ENCODE measurements at places on chromosomes 3 and 15. TPM values are rescaled to one million over a fixed set of nuclear protein-coding genes. Genes with fewer than 3 reads are reported as not detected.

Gene CCNB2
- 1.2 TPM for total RNA-seq

Gene TMC3
- not detected for total RNA-seq

Gene AMIGO3
- not detected for total RNA-seq

Gene PTH1R
- 13.3 TPM for total RNA-seq

DNA sequence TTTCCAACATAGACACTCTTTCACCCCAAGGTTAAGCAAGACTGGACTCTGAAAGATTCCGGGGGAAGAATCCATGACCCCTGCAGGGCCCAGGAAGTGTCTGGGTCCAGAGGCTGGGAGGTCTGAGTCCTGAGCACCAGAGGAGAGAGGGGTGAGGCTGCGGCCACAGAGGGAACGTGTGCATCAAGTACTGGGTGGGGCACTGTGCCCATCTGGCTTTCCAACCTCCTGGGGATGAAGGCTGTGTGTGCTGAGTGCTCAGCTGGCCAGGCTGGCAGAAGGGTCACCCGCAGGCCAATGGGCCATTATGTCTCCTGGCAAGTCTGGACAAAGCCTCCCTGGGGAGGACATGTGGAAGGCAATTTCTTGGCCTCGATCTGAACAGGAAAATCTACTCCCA is 3.3 kb downstream of the CHRNA3 start:
- no peaks in the 10 kb centered on the region for H3K36me3 ChIP-seq
- no peak overlapping the region for H3K27ac ChIP-seq
- H3K4me1 ChIP-seq, result no peaks in the 10 kb centered on the region
- no peak for DNase-seq

GRCh38 chr3:124576565-124577493 is 153.4 kb upstream of the UMPS start:
- DNase-seq, result no peak
- H3K4me1 ChIP-seq, result no peaks in the 10 kb centered on the region
- no peak overlapping the region for H3K27ac ChIP-seq
- no peak overlapping the region for H3K4me3 ChIP-seq
- H3K36me3 ChIP-seq, result no peaks in the 10 kb centered on the region

DNA sequence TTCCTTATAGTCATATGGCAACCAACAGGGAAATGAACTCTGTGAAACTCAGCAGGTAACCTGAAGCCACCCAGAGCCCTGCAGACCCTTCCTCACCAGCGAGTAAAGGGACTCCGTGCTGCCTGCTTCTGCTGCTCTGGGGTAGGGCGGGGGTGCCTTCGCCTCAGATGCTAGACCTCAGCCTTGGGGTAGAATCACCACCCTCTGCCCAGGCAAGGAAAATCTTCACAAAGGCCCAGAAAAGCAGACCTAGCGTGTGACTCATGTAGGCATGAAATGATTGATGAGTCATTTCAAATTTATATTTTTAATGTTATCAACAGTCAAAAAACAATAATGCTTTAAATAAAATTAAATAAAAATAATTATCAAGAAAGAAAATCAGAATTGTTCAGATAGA is 6.6 kb downstream of the STIMATE start:
- H3K27me3 ChIP-seq, result no peaks in the 10 kb centered on the region
- DNase-seq, result no peak
- H3K4me1 ChIP-seq, result no peaks in the 10 kb centered on the region
- H3K36me3 ChIP-seq, result no peaks in the 10 kb centered on the region
- H3K4me3 ChIP-seq, result no peak overlapping the region

DNA sequence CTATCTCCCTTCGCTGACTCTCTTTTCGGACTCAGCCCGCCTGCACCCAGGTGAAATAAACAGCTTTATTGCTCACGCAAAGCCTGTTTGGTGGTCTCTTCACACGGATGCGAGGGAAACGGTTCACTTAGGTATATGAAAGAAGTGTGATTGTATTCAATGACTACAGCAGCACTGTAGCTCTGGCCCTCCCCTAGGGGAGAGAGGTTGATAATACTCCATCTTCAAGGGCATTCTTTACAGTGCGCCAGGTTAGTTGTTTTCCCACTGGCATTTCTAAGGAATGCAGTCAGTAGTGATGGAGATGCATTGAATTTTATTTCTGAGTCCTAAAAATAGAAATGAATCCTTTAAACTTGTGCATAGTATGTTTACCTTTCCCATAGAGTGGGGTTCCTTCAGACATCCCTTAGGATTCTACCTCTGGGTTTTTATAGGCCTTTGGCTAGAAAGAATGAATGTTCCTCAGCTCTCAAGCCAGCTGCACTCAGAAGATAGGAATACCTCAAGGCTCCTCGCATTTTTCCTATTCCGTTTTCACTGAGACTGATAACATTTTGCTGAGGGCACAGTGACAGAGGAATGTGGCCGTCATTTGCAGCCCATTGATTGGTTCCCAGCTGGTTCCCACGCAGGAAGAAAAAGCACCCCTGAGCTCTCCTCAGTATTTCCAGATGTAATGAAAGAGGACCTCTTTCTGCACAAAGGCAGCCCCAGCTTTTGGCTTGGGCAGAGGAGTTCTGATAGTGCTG is 131.8 kb upstream of the C2CD4B start:
- DNase-seq, result no peak
- no peaks in the 10 kb centered on the region for H3K36me3 ChIP-seq
- H3K27me3 ChIP-seq, result no peaks in the 10 kb centered on the region

DNA sequence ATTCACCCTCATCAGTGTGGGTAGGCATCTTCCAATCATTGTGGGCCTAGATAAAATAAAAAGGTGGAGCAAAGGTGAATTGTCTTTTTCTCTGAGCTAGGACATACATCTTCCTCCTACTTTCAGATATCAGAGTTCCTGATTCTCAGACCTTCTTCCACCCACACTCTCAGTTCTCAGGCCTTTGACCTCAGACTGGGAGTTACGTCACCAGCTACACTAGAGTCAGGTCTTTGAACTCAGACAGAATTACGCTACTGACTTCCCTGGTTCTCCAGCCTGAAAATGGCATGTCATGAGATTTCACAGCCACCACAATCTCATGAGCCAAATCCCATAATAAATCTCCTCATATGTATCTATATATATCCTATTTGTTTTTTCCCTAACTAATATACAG is 39.0 kb downstream of the STRIT1 start:
- H3K27ac ChIP-seq, result no peak overlapping the region
- H3K4me1 ChIP-seq, result no peaks in the 10 kb centered on the region
- DNase-seq, result no peak
- no peak overlapping the region for H3K4me3 ChIP-seq
- no peaks in the 10 kb centered on the region for H3K27me3 ChIP-seq

GRCh38 chr15:67850994-67851571 is 11.2 kb upstream of the RNU6-1 start:
- no peak overlapping the region for H3K27ac ChIP-seq
- no peaks in the 10 kb centered on the region for H3K27me3 ChIP-seq
- no peak for DNase-seq
- no peak overlapping the region for H3K4me3 ChIP-seq
- H3K4me1 ChIP-seq, result no peaks in the 10 kb centered on the region

DNA sequence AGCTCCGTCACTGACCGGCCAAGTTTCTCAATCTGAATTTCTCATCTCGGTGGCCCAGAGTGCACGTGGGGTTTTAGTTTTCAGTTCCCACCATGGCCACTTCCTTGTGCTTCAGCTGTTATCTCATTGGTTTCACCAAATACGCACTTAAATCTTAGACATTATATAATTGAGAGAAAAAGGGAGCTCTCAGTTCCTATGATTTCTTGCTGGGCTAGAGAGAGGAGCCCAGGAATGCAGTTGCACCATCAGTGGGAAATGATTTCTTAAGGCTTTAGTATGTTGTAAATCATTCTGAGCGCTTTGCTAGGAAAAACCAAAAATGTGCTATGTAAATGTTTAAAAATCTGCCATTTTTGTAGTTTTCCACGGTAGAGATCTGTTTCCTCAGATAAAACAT is 53.2 kb downstream of the OXNAD1 start:
- H3K4me1 ChIP-seq, result no peaks in the 10 kb centered on the region
- DNase-seq, result no peak
- peaks cover 6% of the 10 kb centered on the region for H3K36me3 ChIP-seq
- H3K27ac ChIP-seq, result no peak overlapping the region

- no peak overlapping the region for H3K4me3 ChIP-seq
- peaks cover 5% of the 10 kb centered on the region for H3K4me1 ChIP-seq
- H3K27me3 ChIP-seq, result no peaks in the 10 kb centered on the region
- DNase-seq, result peak; percentile 26
- H3K36me3 ChIP-seq, result no peaks in the 10 kb centered on the region
- H3K27ac ChIP-seq, result peak overlapping the region; percentile 40
Measured at GRCh38 chr3:49248840-49249227, 28.2 kb downstream of the C3orf62 start.

GRCh38 chr3:143613226-143613625 is 235.0 kb downstream of the SLC9A9 start:
- H3K27me3 ChIP-seq, result no peaks in the 10 kb centered on the region
- H3K4me3 ChIP-seq, result no peak overlapping the region
- no peaks in the 10 kb centered on the region for H3K36me3 ChIP-seq
- no peak for DNase-seq

GRCh38 chr3:167113035-167113830 is 266.9 kb downstream of the ZBBX start:
- no peaks in the 10 kb centered on the region for H3K36me3 ChIP-seq
- H3K27ac ChIP-seq, result no peak overlapping the region
- no peak for DNase-seq
- no peak overlapping the region for H3K4me3 ChIP-seq
- H3K4me1 ChIP-seq, result no peaks in the 10 kb centered on the region

GRCh38 chr15:86796521-86796920 is 716.9 kb downstream of the AGBL1 start:
- H3K27ac ChIP-seq, result no peak overlapping the region
- no peaks in the 10 kb centered on the region for H3K4me1 ChIP-seq
- H3K27me3 ChIP-seq, result no peaks in the 10 kb centered on the region

All from tibial nerve (tissue), 4 donors.